Brain microvascular endothelial cell (primary cell): ENCODE measurements at places on chromosomes 2 and 18.
A peak's percentile ranks its signal among the peaks of the same experiment; 100 is the strongest.

DNA sequence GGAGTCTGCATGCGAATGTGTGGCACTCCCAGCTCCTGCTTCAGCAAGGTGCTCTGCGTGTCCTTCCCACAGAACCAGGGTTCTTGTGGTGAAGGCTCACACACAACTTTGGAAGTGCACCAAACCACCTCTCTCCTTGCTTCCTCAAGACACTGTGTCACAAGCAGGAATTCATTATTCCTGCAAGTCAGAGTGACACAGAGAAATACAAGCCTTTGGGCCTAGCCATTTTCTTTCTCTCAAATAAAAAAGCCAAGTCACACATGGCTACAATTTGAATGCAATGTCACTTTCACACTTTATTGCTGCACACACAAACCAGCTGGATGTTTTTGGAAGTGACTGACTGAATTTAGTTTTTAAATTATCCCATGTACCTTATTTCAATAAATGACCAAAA, 30.1 kb upstream of the THOC1 start:
- DNase-seq = no peak

- DNase-seq = no peak
These were observed 21.5 kb upstream of the TNP1 start for GRCh38 chr2:216881411-216881810.

DNA sequence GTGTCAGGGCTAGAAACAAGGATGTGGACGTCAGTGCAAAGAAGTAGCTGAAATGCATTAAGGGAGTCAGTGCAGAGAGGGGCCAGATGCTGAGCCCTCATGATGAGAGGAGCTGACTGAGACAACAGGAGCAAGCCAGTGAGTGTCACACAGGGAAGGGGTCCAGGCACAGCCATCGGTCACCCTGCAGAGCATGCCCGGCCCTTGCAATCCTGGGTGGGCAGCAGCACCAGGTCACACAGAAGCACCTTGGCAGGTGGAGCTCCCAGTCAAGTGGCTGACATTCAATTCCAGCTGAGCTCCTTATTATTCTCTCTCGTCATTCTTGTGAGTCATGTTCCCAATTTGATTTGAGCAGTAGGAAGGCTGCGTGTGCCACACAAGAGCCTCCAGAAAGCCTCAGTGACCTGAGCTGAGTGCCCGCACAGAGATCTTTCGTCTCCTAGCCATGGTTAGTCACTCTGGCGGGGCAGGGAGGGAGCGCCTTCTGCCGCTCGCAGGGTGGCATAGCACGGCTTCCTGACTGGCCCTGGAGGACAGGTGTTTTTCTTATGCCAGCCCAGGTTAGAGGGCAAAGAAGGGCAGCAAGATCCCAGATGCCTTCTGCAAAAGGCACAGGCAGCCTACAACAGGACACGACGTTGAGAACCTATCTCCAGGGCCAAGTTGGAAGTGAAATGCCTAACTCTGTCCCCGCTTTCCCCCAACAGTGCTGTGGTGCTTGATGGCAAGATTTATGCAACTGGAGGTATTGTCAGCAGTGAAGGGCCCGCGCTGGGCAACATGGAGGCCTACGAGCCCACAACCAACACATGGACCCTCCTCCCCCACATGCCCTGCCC, 220.9 kb downstream of the ATAD2B start:
- no peak for DNase-seq

GRCh38 chr2:201795607-201796477, 10.5 kb upstream of the CDK15 start:
- DNase-seq = peak; percentile 24

- no peak for DNase-seq
These were observed 1.6 kb downstream of the DLGAP1 start for GRCh38 chr18:4453567-4453873.

DNA sequence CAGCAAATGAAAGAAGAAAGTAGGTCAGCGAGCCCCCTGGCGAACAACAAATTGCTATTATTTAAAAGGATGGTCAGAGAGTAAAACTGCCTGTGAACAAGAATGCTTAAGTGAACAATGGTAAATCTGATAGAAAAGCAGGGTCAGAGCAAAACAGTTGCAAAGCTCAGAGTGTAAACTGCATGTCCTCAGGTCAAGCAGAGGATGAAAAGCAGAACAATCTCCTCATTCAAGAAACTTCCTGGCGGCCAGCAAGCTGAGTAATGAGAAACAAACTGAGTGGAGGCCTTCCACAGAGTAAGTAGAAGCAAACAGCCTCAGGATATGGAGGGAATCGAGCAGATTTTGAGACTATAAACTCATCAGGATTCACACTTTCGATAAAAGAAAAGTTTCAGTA, 117.9 kb downstream of the PPP1R1C start:
- DNase-seq = no peak

GRCh38 chr2:238075397-238075796, 14.6 kb downstream of the SCLY start:
- DNase-seq = no peak

DNA sequence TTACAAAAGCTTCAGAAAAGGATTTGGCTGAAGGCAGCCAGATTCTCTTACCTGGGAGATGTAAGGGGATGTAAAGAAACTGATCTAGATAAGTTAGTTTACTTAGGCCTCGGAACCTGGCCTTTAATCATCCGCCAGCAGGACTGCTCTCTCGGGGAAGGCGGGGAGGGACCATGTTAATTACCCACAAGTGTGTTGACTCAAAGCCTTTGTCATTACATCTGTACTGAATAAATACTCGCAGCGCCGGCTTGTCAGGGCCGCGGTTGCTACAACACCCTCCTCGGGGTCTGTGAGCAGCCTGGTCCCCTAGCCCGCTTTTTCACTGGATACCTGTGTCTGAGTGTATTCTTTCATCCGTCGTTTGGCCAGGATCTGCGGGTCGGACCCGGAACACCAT, 6.7 kb downstream of the CHMP3 start:
- DNase-seq = no peak

DNA sequence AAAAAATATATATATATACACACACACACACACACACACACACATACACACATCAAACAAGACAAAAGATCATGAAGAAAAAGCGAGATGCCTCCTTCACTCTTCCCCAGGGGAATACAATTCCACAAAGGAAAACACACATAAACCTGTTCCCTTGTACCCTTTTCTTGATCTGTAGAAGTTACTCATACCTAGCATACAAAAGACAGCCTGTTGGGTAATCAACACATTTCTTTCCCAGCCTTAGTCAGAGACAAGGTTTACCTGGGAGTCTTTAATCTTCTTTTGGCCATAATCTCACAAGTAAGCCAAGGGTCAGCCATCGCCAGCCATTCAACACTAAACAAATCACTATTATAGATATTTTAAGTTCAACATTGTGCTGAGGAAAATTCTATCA, 407.0 kb downstream of the SUCLG1 start:
- DNase-seq = no peak

DNA sequence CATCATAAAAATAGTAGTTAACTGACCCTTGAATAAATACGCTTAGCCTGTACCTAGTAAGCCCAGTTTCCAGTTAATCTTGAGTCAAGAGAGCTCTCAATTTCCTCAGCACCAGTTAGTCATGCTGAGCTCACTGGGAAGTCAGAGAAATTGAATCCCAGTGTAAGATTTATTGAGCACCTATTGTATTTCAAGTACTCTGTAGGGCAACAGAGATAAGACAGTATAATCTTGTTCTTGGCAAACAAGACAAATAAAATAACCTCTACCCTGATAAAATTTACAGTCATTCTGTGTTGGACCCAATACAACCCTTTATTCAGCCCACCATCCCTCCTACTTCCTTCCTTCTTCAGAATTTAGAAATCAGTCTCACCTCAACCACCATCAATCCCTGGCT, 71.9 kb upstream of the NRP2 start:
- no peak for DNase-seq

DNA sequence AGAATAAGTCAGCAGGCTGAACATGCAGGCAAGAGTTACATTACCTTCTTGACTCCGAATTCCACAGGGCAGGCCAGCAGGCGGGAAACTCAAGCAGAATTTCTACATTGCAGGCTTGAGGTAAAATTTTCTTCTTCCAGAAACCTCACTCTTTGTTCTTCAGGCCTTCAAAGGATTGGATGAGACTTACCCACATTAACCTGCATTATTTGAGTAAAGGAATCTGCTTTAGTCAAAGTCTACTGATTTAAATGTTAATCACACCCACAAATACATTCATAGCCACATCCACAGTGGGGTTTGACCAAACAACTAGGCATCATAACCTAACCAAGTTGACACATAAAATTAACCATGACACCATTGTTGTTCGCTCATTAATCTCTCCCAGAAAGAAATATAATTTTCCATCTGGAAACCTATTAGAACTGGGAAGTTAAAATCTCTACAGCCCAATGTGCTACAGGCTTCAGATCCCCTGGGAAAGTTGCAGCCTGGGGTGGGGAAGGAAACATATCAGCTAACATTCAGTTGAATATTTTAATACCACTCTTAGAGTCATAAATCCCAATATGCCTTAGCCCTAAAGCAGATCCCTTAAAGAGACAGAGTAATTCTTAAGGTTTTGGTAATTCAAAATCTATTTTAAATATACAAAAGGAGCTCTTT, 468.2 kb upstream of the TNP1 start:
- no peak for DNase-seq

DNA sequence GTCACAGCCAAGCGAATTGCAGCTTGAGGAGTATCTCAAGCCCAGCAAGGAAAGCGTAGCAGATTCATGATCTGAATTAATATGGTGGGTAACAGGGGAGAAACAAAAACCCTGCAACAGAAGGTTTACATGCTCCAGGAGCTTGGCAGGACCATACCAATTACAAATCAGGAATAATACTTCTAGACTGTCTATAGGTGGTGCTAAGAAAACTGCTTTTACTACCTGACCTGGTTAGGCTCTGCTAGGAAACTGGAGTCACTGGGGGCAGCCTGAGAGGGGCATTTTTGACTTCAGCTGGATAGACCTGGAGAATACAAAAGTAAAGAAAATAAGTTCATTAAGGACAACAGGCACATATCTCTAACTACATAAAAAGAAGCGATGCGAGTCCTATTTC, 24.6 kb upstream of the SPOPL start:
- no peak for DNase-seq

- DNase-seq = no peak
These were observed 921.0 kb upstream of the SLC39A10 start for GRCh38 chr2:194735837-194736542.

DNA sequence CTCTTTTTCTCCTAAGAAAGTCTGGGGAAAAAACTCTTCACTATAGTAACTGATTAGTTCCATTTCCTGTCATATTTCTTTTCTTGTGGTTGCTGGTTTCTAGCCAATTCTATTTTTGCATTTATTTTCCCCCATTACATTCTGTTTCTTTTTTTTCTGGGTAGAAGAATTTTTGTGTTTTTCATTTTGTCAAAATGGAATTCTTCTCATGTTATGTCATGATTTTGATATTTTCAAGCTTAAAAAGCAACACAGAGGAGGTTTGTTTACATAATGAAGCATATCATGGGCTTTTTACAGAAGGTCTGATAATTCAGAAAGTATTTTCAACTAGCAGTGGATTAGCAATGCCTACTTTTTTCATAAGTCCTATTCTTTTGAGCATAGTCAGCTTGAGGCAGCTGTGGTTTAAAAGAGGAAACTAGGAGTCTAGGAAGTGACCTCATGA, 102.0 kb downstream of the MAP2 start:
- peak; percentile 60 for DNase-seq

DNA sequence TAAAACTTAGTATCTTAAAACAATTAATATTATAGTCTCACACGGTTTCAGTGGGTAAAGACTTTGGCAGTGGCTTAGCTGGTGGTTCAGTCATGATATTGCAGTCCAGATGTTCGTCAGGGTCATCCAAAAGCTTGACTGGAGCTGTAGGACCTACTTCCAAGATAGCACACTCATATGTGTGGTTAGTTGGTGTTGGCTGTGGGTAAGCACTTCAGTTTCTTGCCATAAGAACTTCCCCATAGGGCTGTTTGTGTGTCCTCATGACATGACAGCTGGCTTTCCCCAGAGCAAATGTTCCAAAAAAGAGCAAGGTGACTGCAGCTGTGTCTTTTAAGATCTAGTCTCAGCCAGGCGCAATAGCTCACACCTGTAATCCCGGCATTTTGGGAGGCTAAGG, 48.5 kb upstream of the EPC2 start:
- DNase-seq = no peak

- DNase-seq = no peak
These were observed 29.0 kb downstream of the IMPA2 start for GRCh38 chr18:12010187-12010802.
